Nephron progenitor cell (in vitro differentiated cells): ENCODE measurements at places on chromosomes 1 and 21.

- no peak for DNase-seq
Measured at GRCh38 chr21:42027822-42028765, 17.9 kb upstream of the ZBTB21 start.

GRCh38 chr1:31549809-31550620, 26.3 kb upstream of the TINAGL1 start:
- DNase-seq, result no peak

GRCh38 chr1:212973899-212974298, 23.6 kb downstream of the VASH2 start:
- DNase-seq, result no peak

DNA sequence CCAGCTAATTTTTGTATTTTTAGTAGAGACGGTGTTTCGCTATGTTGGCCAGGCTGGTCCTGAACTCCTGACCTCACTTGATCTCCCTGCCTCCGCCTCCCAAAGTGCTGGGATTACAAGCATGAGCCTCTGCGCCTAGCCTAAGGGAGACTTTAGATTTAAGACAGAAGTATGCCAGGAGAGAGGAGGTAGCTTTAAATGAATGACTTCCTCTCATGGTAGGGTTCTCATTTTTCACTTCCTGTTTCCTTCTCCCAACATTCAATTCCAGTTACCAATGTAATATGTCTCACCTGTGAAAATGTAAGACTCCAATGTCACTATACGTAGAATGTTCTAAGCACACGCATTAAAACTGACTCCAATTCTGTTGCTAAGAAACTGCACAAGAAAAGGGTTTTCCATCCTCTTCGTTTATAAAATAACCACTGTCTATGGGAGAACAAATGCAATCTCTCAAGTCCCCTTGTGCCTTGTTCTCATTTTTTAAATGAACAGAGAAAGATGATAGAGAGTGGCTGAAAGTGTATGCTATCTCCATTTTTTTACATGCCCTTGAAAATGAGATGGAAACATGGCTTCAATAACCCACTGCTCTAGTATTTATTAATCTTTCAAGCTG, 140.0 kb downstream of the SLC45A1 start:
- DNase-seq, result no peak

DNA sequence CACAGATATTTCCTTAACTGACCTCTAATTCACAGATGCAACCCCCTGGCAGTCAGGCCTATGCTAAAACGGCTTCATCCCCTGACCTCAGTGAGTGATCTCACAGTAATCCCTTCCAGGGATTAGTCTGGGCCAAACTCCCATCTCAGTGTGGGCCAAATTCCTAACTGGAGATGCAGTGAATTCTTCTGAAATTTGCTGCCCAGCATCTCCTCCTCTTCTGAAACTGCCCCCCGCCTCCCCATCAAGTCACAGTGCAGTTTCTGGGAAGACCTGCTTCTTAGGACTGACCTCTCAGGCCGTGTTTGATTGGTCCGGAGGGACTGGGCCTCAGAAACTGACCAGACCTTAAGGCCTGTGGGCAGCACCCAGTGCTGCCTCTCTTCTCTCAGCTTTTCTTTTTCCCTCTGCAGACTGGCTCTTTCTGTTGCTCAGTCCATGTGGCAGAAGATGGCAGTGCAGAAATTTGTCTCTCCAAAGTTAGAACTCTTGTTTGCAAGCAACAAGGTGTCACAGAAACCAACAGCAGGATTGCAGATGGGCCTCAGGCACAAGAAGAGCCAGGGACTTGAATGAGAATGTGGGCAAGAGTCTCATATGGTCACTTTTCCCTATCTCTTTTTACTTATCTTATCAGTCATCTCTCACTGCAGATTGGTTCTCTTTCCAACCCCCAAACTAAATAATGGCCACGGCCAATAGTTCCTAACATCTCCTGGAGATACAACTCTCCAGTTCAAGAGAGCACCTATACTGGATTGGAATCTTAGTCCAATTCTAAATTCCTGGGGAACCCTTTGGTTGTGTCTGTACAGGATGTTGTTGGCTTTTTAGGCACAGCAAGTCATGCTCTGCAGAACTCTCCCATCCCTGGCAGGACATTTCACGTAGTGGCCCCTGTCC, 95.5 kb upstream of the RALGPS2 start:
- no peak for DNase-seq

- no peak for DNase-seq
Measured at GRCh38 chr21:36992671-36993070, 13.8 kb upstream of the RIPPLY3 start.
